Activated naive CD4-positive, alpha-beta T cell treated with Interleukin-2 at 50 U/mL for 16 hours (primary cell): ENCODE measurements at places on chromosomes 4 and X.

DNA sequence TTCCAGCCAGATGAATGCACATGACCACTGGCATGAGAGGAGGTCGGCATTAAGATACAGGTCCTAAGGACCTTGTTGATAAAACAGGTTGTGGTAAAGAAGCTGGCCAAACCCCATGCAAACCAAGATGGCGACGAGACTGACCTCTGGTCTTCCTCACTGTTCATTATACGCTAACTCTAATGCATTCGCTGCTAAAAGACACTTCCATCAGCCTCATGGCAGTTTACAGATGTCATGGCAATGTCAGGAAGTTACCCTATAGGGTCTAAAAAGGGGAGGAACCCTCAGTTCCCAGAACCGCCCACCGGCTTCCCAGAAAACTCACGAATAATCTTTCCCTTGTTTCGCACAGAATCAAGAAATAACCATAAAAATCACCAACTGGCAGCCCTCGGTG, 182.4 kb downstream of the DHRSX start:
- no peak for DNase-seq

- no peak for DNase-seq
Observed at GRCh38 chrX:724256-724655, 93.7 kb downstream of the SHOX start.

DNA sequence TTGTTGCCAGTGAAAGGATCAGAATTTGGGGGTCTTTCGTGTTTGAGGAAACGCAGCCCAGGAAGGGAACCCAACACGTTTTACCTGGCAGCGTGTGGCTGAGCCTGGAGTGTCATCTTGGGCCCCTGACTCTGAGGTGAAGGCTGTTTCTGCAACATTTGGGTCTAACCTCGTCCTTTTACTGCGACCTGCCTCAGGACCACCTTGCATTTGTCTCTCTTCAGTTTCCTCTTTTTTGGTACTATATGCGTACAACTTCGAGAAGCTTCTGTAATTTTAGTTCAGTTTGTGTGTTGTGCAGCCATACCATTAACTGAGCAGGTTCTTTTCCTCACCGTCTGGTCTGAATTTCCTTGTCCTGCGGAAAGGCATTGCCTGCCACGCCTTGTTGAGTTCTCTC, 61.5 kb downstream of the TMEM131L start:
- DNase-seq = no peak

- DNase-seq = no peak
Observed at GRCh38 chr4:113209652-113210320, 160.3 kb downstream of the ANK2 start.

GRCh38 chr4:2249526-2250356, 7.8 kb upstream of the HAUS3 start:
- DNase-seq = peak; percentile 1

DNA sequence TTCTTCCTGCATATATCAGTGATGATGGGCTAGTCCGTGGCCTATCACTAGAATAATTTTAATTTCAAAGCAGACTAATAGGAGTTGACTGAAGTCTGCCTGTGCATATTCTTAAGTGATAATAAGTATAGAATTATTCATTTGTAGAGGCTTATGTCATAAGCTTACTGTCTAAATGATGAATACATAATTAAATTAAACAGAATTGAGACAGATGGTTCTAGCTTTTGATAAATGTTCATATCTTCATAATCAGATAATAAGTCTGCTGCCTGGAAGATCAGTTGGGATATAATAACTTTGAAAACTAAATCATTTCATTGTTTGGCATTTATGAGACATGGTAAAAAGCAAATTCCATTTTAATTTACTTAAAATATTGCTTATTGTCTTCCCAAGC, 1175.6 kb downstream of the TECRL start:
- DNase-seq = no peak

- no peak for DNase-seq
Observed at GRCh38 chr4:12446256-12446655, 1017.6 kb upstream of the HS3ST1 start.

GRCh38 chr4:152352215-152352614, 183.7 kb downstream of the FBXW7 start:
- no peak for DNase-seq

DNA sequence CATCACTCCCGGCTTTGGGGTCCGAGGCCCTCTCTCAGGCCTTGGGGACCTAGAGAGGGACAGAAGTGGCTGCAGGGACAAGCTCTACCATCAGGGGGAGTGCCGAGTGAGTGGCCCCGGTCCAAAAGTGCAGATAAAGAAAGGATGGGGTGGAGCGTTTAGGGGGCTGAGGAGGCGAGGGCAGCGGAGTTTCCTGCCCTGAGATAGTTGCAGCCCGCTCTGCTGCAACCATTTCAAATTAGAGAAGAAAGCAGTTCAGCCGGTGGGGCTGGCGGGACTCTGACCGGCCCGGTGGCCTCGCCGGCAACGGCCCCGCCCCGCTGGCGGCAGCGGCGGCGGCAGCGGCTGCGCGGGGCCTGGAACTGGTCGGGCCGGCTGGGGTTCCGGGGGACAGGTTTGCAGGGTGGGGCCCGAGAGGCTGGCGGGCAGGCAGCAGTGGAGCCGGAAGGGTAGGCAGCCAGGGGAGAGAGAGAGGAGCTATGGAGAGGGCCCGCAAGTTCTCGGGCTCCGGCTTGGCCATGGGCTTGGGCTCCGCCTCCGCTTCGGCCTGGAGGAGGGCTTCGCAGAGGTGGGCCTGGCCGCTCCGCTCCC, 7.6 kb downstream of the DLG3 start:
- peak; percentile 68 for DNase-seq

GRCh38 chr4:174307694-174308093, 24.0 kb downstream of the CEP44 start:
- DNase-seq = no peak

DNA sequence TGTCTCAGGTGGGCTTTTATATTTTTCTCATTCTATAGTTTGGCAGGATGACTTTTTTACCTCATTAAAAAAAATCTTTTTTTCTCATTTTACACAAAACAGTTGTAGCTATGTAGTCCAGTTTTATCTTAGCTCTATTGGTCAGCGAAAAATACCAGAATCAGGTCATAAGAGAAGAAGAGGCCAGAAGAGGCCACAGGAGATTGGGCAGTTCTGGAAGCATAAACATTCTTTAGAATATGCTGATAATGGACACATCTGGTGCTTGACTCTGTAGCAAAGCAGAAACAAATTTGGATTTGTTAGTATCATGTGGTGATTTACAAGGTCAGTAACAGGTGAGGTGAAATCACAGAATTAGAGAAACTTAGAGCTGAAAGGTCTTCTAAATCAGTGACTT, 66.6 kb upstream of the ARHGAP24 start:
- no peak for DNase-seq
